ENCODE measurements at places on chromosomes 2 and 18. TPM values are rescaled to one million over a fixed set of nuclear protein-coding genes. Genes with fewer than 3 reads are reported as not detected.

GRCh38 chr18:26540043-26540628 lies 8.2 kb downstream of the KCTD1 start:
- DNase-seq, result no peak

GRCh38 chr2:68907232-68907919 lies 36.2 kb upstream of the BMP10 start:
- DNase-seq, result no peak

DNA sequence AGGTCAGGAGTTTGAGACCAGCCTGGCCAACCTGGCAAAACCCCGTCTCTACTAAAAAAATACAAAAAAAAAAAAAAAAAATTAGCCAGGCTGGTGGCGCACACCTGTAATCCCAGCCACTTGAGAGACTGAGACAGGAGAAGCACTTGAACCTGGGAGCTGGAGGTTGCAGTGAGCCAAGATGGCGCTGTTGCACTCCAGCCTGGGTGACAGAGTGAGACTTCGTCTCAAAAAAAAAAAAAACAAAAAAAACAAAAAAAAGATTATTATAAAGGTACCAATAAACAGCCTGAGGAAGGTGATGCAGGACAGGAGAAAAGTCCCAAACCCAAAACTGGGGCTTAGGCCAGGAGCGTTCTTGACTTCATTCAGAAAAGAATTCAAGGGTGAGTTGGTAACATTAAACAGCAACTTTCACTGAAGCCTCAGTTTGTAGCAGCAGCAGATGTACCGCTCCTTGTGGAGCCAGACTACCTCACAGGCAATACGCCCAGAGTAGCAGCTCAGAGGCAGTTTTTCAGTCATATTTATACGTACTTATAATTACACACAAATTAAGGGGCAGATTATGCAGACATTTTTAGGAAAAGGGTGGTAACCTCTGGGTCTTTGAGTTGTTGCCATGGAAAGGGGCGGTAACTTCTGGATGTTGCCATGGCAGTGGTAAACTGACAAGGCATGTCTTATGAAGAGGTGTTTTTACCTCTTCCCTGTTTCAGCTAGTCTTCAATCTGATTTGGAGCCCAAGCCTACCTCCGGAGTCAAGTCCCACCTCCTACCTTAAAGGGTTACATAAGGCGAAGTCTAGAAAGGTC lies 1596.6 kb upstream of the CELF4 start:
- no peak for DNase-seq

The RFTN2 gene
- polyA plus RNA-seq, result 4.5 TPM

The IL1RL1 gene
- polyA plus RNA-seq, result 0.46 TPM

- DNase-seq, result peak; percentile 59
Observed at GRCh38 chr2:172823261-172823850, 87.7 kb downstream of the RAPGEF4 start.

GRCh38 chr18:59932401-59932800 lies 32.6 kb downstream of the PMAIP1 start:
- DNase-seq, result no peak

DNA sequence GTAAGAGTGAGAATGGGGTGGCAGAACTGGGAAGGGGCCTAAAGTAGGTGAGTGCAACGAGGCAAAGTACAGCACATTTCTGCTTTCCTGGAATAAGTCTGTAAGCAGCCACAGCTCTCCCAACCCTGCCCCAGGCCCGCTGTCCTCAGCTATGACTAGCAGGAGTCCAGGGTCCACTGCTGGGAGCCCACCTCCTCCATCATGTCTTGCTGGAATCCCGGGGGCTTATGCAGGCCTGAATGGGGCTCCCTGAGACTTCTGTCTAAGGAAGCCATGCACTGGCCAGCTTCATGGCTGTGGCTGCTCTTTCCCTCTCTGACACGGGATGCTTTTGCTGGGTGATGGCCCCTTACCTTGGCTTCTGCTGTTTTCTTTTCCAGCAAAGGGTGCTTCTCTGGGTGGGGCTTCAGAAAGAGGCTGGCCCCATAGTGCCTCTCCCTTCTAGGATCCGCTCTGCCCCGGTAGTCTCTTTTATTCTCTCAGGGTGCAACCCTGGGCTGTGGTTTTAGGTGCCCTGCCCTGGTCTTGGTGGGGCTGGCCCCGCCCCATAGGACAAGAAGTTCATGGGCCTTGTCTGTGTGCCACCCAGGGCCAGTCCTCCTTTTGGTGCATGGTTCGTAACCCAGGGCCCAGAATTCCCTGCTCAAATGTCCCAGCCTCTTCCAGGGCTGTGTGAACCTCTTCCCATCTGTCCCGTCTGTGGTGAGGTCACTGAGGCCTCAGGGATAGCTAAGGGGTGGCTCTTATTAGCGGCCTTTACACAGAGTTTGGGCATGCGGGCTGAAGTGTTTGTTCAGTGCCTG lies 33.8 kb upstream of the POLE4 start:
- peak; percentile 51 for DNase-seq

The G6PC2 gene
- polyA plus RNA-seq, result 0.19 TPM

Data from large intestine (tissue), 12 donors.